Hippocampal formation (tissue), 2 donors: ENCODE measurements at places on chromosomes 11 and 22.

DNA sequence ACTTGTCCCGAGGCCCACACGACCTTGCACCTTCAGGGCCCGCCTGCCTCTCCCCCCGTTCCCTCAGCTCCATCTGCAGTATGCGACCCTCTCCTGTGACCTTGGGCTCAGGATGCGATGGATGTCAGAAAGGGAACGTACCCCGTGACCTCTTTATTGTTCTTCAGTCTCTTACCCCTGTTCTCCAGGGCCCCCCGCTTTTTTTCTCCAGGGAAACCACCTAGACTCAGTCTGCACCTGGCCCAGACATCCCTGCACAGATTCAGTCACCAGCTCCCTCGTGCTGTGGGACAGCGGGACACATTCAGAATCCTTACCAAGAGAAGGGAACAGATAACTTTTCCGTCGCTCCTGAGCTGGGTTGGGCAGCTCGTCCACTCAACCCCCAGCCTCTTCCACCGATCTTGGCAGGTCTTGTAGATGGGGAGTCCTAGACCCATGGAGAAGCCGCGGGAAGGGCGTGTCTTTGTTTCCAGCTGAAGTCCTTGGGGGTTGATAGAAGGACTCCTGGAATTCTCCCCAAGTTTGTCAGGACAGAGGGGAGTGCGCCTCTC is 1.4 kb upstream of the PHOX2A start:
- no peak for DNase-seq

- no peak for DNase-seq
These were observed 19.3 kb upstream of the TMPRSS5 start for GRCh38 chr11:113725407-113725806.

- no peak for DNase-seq
These were observed 5.8 kb upstream of the MS4A14 start for GRCh38 chr11:60390419-60390818.

DNA sequence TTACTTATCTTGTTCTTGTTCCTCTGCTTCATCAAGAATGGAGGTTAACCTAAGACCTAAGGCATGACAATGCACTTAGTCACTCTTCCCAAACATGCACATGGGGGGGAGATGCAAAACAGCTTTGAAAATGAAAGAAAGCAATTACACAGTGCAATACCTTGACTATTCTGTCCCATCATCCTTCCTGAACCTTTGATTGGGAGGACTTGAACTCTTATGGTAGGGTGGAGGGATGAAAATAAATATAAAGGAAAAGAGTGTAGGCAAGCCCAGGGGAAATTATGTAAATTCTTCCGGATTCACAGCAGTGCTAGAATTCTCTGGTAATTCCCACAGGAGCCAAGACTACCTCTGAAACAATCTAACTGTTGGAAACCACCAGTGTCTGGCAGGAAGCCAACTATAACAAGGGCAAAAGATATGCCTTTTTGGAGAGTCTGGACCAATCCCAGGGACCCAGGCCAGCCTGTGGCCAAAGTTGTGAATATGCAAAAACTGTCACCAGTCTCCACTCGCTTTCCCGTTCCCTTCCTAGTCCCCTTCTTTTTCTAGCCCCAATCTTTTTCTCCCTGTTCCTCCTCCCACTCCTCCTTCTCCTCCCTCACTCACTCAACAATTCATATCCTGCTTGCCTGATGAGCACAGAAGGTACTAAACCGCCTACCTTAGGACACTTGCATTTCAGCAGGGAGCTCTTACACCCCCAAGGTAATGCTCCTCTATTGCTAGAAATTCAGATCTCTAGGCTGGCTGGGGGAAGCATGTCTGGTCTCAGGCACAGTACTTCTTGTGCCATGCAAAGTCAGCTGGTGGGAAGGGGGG is 2.5 kb upstream of the RCN1 start:
- DNase-seq: no peak

GRCh38 chr11:10414659-10415058 is 40.4 kb upstream of the AMPD3 start:
- DNase-seq: peak; percentile 38

GRCh38 chr11:120985718-120986569 is 38.0 kb upstream of the TBCEL start:
- DNase-seq: peak; percentile 16
